Stimulated activated CD8-positive, alpha-beta memory T cell treated with anti-CD3 and anti-CD28 coated beads, Interleukin-2, amount 100 ng/mL, for 1 hour (primary cell): ENCODE measurements at places on chromosomes 4 and X.

GRCh38 chr4:150182794-150183193 lies 104.5 kb downstream of the DCLK2 start:
- DNase-seq: no peak

- DNase-seq: no peak
Observed at GRCh38 chr4:26206999-26207398, 113.8 kb upstream of the RBPJ start.

DNA sequence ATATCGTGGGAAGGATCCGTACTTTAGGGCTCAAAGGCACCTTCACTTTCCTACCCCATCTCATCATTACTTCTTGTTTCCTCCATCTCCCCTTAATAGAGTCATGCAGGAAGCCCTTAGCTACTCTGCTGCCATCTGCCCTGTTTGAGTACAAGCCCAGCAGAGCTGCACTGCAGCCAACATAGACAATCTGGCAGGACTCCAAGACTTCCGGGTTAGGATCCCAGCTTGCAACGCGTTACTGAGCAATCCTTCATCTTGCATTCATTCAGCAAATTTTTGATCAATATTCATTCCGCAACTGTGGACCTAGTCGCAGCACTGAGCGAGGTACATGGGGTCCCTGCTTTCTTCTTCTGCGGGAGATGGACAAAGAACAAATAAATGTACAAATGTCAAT lies 344.9 kb downstream of the BCOR start:
- no peak for DNase-seq

- DNase-seq: no peak
Observed at GRCh38 chr4:3290889-3291321, 1.9 kb upstream of the RGS12 start.

- no peak for DNase-seq
Observed at GRCh38 chrX:45907786-45908185, 637.4 kb downstream of the ZNF674 start.

GRCh38 chr4:4302001-4302400 lies 11.9 kb downstream of the ZBTB49 start:
- no peak for DNase-seq

- DNase-seq: no peak
Observed at GRCh38 chr4:52989865-52990264, 127.7 kb downstream of the RASL11B start.

DNA sequence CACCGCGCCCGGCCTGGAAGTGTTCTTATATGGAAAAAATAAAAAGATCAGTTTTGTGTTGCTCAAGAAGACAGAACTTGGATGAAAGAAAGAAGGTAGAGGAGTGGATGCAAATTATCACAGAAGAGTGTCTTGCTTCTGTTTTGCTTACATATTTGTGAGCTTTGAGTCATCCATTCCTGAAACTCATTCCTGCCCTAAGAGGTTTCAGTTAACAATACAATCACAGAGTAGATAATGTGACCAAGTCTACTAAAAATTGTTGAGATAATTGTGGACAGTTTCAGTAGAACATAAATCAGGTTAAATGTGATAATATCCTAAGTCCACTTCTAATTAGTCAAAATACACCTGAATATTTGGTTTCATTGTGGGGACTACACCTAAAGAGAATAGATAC lies 26.4 kb upstream of the LRCH2 start:
- no peak for DNase-seq

DNA sequence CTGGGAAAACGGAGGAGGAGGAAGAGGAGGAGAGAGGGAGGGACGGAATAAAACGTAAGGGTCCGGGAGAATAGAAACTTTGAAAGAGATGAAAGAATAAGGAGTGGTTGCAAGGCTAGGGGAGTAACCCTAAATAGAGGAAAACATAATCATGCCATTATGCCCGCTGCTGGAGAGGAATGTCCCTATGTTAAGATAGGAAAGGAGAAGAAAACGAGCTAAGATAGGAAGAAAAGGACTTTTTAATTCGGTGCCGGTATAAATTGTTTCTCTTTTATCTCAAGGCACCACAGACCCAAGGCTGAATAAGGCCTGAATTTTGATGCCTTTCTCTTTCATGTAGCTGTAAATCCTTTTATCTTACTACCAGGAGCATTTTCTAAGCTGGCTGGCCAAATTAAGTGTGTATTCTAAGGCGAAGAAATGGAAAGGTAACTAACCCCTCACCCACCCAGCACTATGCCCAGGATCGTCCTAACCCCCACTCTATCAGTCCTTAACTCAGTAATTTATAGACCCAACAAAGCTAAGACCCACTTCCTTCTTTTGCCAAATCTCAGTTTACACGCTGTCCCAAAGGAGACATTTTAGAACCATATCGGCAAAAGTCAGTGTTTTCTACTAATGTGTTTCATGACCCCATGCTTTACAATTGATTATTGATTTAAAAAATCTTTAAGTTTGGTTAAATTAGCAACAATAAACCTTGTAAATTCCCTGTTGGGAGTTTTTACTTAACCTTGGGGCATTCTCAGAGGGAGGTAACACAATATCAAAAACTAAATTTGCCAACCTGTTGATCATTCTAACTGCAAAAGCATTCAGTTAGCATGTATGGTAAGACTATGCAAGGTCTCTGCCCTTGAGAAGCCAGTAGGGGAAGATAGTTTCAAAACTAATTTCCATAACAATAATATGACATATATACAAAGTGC lies 1.1 kb upstream of the CUL4B start:
- no peak for DNase-seq

DNA sequence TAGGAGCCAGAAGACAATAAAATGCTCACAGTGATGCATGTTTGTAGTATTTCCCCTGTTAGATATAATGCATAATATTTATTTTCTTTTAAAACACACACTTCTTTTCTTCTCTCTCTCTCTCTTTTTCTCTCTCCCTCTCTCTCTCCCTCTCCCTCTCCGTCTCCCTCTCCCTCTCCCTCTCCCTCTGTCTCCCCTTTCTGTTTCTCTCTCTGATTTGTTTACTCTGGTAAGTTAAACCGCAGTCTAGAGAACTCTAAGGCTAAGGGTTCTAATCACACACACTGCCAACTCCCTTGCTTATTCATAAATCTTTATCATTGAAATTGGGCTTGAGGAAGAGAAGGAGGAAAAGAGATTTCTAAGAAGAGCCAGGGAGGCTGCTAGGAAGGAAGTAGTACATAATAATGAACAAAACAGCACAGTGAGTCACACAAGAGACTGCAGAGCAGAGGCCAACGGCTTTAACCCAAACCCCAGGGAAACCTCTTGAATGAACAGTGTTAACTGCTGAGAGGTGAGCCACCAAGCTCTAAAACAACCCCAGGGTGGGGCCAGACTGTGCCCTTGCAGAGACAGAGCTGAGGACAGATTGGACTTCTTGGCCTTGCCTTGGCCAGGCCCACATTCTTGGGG lies 9.1 kb upstream of the PHOX2B start:
- DNase-seq: no peak

DNA sequence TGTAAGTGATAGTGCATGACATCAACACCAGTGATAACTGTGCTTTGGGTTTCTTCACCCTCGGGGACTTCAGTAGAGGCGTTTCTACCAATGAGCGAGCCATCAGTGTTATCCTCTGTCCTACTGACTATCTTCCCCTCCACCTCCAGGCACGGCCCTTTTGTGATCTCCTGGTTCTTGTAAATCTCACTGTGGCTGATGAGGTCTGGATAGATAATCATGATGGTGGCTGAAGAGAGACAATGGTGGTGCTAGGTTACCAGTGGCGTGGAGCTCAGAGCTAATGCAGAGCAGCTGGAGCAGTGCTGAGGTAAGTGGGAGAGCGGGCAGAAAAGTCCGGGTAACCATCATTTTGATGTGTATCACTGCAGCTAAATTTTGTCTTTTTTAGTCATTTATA lies 816.6 kb downstream of the GLUD2 start:
- no peak for DNase-seq

DNA sequence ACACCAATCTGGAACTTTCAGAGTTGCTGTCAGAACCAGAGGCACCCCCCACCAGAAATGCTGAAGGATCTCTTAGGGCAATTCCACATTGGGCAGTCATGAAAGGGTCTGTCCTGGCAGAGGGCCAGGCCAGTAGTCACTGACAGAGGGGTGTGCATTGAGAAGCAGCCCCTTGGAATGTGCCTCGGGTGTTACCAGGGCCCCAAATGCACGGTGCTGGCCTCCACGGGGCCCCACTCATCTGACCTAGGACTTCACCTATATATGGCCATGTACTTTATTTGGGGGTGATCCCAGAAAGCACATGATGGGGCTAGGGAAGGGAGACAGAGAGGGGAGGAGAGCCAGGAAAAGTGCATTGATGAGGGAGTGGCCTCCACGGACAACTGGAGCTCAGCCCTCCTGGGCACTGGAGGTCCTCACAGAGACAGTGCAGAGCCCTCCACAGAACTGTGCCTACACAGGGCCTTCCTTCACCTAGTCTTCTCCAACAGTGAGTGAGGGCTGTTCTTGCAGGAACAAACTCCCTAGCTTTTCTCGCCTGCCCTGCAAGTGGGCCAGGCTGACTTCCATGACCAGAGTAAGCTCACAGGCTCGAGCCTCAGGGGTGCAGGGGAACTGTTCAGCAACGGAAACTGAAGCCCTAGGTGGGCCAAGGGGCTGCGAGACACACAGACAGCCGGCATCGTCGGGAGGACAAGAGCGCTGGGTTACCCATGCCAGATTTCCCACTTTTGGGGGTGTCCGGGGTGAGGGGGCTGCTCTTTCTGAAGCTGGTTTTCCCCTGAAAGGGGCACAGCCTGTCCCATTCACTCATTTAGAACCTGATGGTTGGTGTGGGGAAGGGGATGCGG lies 136.2 kb downstream of the HMX1 start:
- DNase-seq: no peak

- DNase-seq: no peak
Observed at GRCh38 chrX:33207056-33207455, 4.3 kb downstream of the DMD start.

- DNase-seq: no peak
Observed at GRCh38 chr4:1413687-1414479, 7.6 kb upstream of the NKX1-1 start.

DNA sequence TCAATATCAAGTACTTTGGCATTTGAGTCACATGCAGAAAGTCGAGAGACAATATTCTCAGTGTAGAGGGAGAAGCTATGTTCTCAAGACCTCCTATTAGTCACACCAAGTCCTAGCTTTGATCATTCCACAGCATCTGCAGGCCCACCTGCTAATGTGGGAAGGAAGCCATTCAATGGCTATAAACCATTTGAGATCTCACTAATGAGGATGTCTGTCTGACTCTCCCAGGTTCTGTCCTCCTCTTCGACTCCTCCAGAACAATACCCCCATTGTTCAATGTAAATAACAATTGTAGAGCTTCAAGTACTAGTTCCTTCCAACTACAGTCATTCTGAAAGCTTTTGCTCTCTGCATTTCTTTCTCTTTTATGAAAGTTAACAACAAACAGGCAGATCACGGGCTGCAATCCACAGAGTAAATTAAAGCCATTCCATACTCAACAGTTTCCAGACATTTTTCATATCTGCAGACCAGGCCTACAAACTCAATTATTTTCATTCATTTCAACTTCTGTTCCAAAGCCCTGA lies 140.2 kb upstream of the EDNRA start:
- no peak for DNase-seq

- no peak for DNase-seq
Observed at GRCh38 chr4:37365888-37366287, 121.3 kb downstream of the NWD2 start.

GRCh38 chrX:10102046-10102704 lies 54.6 kb upstream of the CLCN4 start:
- no peak for DNase-seq

DNA sequence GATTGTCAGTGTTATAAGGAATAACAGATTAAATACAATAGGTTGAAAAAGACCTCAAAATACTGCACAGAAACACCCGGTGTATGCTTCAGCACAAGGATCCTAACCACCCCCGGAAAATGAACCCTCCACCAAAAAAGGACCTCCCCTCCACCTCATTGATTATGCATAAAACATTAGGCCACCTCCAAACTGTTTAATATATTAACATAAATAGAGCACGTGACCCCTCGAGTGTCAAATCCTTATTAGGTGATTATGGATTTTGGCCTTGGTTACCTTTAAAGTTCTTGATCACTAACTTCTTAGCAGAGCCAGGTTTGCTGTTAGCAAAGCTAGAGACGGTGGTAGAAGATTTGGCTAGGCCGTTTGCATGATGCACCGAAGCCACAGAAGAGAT lies 958 bp downstream of the CUL4B start:
- no peak for DNase-seq

DNA sequence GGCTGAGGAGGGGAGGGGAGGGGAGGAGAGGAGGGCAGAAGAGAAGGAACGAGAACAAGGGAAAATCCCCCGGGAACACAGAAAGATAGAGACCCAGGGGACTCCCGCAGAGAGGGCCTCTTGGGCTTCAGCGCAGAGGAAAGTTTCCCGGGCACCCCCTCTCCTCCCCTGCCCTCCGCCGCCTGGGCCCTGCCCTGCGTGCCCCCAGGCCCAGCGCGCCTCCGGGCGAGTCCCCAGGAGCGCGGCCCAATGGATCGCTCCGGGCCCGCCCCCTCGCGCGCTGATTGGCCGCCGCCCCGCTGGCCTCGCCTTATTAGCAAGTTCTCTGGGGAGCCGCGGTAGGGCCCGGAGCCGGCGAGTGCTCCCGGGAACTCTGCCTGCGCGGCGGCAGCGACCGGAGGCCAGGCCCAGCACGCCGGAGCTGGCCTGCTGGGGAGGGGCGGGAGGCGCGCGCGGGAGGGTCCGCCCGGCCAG lies at the start of gene MSX1:
Gene MSX1, plus strand, starts transcription at position 341 of the 474 bp plus-strand sequence. CDS start 235 bp downstream, outside the sequence.
- no peak for DNase-seq

DNA sequence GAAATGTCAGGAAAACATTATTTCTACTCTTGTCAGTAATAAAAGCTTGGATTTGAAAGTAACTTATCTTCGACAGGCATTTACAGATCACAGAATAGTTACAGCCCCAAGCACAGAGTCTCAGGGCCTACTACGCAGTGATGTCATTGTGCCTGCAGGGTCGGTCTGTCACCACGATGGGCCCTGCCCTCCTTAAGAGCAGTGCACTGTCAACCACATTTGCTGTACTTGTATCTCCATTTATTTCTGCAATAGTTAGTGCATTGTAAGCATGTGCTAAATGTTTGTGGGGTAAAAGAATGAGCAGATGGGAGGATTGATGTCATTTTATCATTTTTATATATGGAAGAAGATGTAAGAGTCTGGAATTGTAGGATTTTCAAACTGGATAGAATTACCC lies 13.6 kb upstream of the CCKAR start:
- no peak for DNase-seq

DNA sequence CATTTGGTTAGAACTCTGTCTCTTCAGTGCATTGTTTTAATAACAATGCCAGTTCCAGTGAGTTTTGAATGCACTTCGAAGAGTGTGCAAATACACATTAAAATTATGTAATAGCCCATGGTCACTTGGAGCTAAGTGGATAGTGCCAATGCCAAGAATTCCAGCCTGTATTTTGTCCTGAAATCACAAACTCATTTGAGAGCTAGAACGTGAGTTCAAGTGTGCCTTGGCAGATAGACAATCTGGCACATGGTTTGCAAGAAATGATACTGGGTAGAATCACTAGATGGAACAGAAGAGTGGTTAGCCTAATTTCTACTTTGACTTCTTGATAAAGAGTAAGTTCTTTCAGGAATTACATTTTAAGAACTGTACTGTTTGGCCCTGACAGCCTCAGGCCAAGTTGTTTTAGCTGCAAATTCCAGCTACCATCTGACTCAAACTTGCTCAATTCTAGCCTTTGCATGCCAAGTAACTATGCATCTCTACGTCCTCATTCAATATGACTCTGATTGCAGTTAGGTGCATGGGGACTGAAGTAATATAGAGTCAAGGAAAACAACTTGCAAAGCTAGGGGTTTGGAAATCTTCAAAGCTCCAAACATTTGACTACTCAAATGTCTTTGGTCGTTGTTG lies 131.9 kb upstream of the SMIM31 start:
- no peak for DNase-seq
